ENCODE measurements at places on chromosomes 5 and 9. TPM values are rescaled to one million over a fixed set of nuclear protein-coding genes. Genes with fewer than 3 reads are reported as not detected.

Gene PCDHA3
- not detected for total RNA-seq

Gene OGN
- not detected for total RNA-seq

Gene OR2S2
- total RNA-seq, result not detected

Gene PDLIM4
- 0.31 TPM for total RNA-seq

Gene WNK2
- 0.88 TPM for total RNA-seq

Gene ASPN
- total RNA-seq, result not detected

Gene SEMA4D
- total RNA-seq, result 245 TPM

Gene GPR151
- total RNA-seq, result not detected

Gene PCDHA7
- total RNA-seq, result not detected

Gene MEIKIN
- total RNA-seq, result not detected

Gene NMRK1
- total RNA-seq, result 8.5 TPM

Gene C6
- not detected for total RNA-seq

Gene CSF1R
- total RNA-seq, result not detected

Gene PDGFRB
- total RNA-seq, result 1.1 TPM

Gene ZCCHC10
- 31.2 TPM for total RNA-seq

Gene CACNA1B
- not detected for total RNA-seq

Gene PLCXD3
- not detected for total RNA-seq
